ENCODE measurements at places on chromosomes 11 and 22. TPM values are rescaled to one million over a fixed set of nuclear protein-coding genes. Genes with fewer than 3 reads are reported as not detected.

Gene APOL4
- 16.6 TPM for total RNA-seq

Gene SAA2
- total RNA-seq = not detected

Gene C11orf65
- 0.84 TPM for total RNA-seq

Gene JAML
- 4.5 TPM for total RNA-seq

Measured in tibial nerve (tissue), 4 donors.